ENCODE measurements at places on chromosomes 2 and 18.

GRCh38 chr2:115910270-115910669, 1467.8 kb downstream of the DPP10 start:
- DNase-seq: no peak

GRCh38 chr2:177545981-177546585, 153.5 kb downstream of the AGPS start:
- no peak for DNase-seq

GRCh38 chr2:196160101-196160500, 11.3 kb downstream of the STK17B start:
- DNase-seq: peak; percentile 76

- DNase-seq: no peak
Observed at GRCh38 chr2:173982918-173983317, 17.7 kb upstream of the SP3 start.

GRCh38 chr2:106034325-106034724, 159.8 kb downstream of the UXS1 start:
- no peak for DNase-seq

DNA sequence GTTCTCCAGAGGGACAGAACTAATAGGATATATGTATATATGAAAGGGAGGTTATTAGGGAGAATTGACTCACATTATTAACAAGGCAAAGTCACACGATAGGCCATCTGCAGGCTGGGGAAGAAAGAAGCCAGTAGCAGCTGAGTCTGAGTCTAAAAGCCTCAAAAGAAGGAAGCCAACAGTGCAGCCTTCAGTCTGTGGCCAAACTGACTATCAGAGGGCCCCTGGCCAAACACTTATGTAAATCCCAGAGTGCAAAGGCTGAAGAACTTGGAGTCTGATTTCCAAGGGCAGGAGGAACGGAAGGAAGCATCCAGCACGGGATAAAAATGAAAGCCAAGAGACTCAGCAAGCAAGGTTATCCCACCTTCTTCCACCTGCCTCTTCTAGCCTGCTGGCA, 108.0 kb upstream of the LDLRAD4 start:
- no peak for DNase-seq

DNA sequence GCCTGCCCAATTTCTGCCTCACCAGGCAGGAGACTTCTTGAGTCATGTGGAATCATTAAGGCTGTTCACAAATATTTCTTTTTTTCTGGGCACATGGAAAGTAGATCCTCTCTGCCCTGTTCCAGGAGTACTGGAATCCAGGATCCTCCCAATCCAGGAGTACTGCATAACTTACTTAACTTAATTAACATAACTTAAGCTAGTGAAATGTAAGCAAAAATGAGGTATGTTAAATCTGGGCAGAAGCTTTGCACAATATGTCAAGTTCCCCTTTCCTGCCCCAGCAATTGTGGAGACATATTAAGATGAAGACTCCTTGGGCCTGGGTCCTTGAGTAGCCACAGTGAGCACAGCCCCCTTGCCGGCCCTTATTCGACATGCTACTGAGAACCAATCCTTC, 3.2 kb downstream of the CD207 start:
- DNase-seq: no peak

DNA sequence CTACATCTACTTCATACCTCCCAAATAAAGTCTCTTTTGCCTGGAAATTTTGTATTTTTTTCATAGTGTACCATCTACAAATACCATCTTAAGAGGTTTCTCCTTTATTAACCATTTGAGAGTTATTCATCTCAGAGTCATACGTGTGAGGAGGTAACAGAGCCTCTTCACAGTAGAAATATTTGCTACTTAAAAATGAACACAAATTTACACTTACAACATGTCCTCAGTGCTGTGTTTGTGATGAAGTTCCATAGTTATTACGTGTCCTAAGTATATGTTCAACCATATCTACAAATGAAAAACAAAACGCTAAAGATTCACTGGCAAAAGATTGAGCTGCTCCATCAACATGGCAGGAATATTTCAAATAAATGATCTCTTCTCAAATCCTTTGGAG, 48.5 kb upstream of the HNRNPA3 start:
- no peak for DNase-seq

DNA sequence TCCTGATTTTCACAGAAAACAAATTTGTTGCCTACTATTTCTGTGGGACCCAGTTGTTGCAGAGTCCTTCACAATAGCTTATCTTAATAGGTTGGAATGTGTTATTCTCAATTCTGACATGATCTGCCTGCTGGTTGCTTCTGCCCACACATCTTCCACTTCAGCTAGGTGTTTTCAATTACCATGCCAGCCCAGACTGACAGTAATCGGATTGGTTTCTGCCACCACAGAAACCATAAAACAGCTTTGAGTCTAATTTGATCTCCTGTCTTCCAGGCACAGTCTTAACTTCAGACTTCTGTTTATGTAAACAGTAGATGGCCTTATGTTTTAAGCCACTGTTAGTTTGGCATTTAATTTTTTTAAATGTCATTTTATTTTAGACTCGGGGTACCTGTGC, 248.2 kb upstream of the RBMS1 start:
- DNase-seq: no peak

DNA sequence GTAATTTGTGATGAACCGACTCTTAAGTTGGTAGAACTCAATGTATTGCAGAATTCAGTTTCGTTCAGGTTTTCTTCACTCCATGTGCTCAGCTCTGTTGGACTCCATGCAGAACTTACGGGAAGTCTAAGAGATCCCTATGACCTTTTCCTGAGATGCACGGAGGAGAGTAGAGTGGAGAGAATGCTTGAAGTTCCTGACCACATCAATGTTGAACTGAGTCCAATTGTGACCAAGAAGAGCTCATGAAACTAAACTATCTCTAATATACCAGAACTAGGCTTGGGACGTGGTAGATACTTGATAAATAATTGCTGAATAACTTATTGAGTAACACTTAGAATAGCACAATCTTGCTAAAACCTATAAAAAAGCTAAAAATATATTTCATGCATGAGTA, 47.2 kb downstream of the TMEM178A start:
- DNase-seq: no peak

DNA sequence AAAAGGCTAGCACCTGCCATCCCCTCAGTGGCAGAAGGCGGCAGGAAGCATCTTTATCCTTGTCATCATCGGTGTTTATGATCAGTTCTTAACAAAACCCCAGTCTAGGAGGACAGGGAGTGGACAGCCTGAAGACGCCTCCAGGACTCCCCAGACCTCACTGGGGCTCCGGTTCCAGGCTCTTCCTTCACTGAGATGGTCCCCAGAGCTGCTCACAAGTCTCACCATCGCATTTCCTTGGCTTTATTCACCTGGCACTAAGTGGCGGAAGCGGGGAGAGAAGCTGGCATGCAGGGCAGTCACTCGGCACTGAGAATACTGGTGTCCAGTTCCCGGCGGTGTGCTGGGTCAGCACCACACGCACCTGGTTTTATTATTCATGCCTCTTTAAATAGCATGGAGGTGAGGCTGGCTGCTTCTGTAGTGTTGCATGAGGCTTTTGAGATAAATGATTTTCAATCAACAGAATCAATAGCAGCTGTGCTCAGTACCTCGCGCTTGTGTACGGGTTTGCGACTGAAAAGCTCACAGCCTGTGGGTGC, 68.7 kb downstream of the CABLES1 start:
- DNase-seq: no peak

- DNase-seq: no peak
Observed at GRCh38 chr2:23587341-23587880, 202.4 kb downstream of the KLHL29 start.

DNA sequence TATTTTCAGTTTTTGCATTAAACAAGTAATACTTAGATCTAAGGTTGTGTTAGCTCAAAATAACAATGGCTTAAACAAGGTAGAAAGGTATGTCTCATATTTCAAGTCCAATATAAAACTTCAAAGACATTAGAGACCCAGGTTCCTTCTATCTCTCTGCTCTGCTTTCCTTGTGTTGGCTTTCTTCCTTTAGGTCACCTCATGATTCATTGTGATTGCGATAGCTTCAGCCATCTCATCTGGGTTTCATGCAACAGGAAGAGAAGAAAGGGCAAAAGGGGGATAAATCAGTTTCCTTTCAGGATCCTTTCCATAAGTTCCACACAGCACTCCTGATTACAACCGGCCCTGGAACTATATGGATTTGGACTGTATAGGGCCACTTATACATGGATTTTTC, 16.0 kb upstream of the TBR1 start:
- no peak for DNase-seq

DNA sequence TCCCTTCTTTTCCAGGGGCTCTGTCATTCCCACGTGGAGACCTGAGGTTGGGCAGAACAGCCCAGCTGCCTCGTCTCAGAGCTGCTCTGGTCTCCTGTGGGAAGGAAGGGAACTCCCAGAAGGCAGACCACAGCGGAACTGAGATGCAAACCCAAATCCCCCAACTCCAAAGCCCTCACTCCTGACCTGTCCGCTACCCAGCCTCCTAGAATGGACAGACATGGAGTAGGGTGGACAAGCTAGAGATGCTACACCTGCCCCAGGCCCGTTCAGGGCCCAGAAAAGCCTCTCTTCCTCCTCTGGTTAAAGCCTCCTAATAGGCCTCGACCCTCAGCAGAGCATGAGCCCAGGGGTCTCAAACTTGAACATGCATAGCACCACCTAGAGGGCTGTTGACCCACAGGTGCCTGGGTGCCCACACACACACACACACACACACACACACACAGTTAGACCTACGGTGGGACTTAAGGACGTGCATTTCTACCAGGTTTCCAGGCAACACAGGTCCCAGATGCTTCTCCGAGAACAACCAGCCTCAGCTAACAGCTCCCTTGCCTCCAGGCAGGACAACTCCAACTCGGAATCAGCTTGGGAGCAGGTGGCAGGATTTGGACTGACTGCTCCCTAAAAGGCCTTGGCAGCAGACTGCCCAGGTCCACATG, 93.5 kb downstream of the TNS1 start:
- DNase-seq: no peak

GRCh38 chr2:128682266-128682665, 363.6 kb upstream of the HS6ST1 start:
- DNase-seq: no peak

- DNase-seq: no peak
Observed at GRCh38 chr18:29892960-29893558, 1149.5 kb downstream of the DSC3 start.

DNA sequence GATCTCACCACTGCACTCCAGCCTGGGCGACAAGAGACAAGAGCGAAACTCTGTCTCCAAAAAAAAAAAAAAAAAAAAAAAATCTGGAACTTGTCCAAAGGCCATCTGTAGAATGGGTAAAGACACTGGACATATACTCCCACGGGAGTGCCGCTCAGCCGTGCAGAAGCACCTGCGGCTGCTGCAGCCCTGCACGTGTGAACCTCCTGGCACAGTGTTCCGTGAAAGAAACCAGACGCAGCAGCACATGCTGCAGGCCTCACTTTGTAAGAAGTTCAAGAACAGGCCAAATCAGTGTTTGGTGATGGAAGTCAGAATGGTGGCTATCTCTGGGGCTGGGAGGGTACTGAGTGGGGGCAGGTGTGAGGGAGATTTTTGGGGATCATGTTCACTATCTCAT, 6.5 kb downstream of the CHRND start:
- DNase-seq: no peak

- DNase-seq: no peak
Observed at GRCh38 chr2:73821227-73821626, 7.5 kb upstream of the STAMBP start.

DNA sequence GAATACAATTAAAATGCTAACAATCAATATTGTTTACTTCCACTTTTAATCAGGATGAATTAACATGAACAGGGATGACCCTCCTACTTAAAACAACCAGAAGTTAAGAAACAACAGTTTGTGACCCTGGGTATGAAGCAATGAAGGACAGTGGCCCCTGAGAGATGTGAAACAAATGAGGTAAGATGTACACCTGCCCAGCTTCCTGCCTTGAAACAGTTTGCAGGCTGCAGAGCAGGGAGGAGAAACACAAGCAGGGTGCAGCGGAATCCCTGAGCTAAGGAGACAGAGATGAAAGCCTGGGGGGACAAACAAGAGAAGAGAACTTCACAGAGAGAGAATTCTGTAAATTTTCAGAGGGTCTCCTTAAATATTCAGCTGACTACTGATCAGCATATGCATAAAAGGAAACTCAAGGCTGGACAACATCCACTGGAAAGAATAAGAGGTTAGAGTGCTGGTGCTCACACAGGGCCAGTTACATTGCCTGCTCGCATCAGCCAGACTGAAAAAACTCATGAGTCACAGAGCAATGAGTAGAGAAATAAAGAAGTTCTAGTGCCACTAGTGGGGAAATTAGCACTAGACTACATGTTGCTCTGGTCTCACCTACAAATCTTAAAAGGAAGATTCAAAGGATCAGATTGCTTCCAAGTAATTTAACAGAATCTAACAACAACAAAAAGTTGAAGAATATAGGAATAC, 106.4 kb downstream of the PID1 start:
- DNase-seq: no peak

GRCh38 chr2:228681979-228682378, 500.5 kb upstream of the SPHKAP start:
- DNase-seq: no peak

DNA sequence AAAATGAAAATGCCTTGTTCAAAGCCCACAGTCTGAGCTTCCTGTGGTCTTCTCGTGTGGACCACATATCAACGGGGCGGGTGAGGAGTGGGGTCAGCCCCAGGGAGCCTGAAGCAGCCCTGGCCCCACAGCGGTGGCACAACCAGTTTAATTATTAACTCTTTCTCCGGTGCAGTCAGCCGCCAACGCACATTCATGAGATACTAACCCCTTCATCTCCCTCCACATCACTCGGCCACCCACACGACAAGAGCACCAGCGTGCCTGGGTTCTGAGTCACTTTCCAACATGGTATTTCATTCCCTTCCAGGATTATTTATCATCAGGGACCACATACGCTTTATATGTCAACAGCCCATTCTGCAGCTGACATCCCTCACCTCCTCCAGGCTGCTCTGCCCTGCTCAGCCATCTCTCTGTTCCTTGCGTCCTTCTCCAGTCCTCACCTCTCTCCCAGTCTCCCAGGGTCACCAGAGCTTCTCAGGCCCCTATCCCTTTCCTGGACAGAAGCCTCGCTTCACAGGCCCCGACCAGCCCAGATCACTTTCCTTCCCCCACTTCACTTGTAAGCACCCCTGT, 48.0 kb upstream of the ID2 start:
- no peak for DNase-seq

DNA sequence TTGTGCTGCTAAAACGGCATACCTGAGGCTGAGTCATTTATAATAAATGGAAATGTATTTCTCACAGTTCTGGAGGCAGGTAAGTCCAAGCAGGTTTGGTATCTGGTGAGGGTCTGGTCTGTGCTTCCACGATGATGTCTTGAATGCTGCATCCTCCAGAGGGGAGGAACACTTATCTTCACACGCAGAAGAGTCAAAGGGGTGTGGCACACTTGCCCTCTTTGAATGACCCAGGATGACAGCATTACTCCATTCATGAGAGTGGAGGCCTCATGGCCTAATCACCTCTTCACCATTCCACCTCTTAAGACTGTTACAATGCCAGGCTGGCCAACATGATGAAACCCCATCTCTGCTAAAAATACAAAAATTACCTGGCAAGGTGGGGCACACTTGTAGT, 61.0 kb downstream of the NCAPH start:
- no peak for DNase-seq

GRCh38 chr2:111986116-111986900, 68.8 kb upstream of the TMEM87B start:
- DNase-seq: no peak

- DNase-seq: no peak
Observed at GRCh38 chr2:214203744-214204289, 207.0 kb upstream of the VWC2L start.

Data from CD4-positive, alpha-beta T cell treated with Interferon gamma for 1 hour (primary cell).